ENCODE measurements at places on chromosomes 11 and 22. TPM values are rescaled to one million over a fixed set of nuclear protein-coding genes. Genes with fewer than 3 reads are reported as not detected.

The OR5D16 gene
- total RNA-seq = not detected

The SULT4A1 gene
- 0.34 TPM for total RNA-seq

The ZFP91 gene
- total RNA-seq = 45.9 TPM

The VSIG10L2 gene
- total RNA-seq = 2.0 TPM

The DRD4 gene
- total RNA-seq = not detected

The IGF2 gene
- 6.8 TPM for total RNA-seq

The AQP11 gene
- total RNA-seq = 0.55 TPM

The DEFB131B gene
- total RNA-seq = not detected

The TEX12 gene
- total RNA-seq = not detected

The LRRC55 gene
- total RNA-seq = 0.24 TPM

The ELFN2 gene
- total RNA-seq = 0.59 TPM

The MS4A7 gene
- 9.5 TPM for total RNA-seq

The APBB1 gene
- 18.3 TPM for total RNA-seq

The PHOX2A gene
- total RNA-seq = not detected

The LINC01488 gene
- not detected for total RNA-seq

The SMTNL1 gene
- total RNA-seq = not detected

GRCh38 chr11:31487848-31488247 is 21.6 kb downstream of the IMMP1L start:
- DNase-seq = no peak

- no peak for DNase-seq
Observed at GRCh38 chr11:76237914-76238313, 31.6 kb upstream of the WNT11 start.

DNA sequence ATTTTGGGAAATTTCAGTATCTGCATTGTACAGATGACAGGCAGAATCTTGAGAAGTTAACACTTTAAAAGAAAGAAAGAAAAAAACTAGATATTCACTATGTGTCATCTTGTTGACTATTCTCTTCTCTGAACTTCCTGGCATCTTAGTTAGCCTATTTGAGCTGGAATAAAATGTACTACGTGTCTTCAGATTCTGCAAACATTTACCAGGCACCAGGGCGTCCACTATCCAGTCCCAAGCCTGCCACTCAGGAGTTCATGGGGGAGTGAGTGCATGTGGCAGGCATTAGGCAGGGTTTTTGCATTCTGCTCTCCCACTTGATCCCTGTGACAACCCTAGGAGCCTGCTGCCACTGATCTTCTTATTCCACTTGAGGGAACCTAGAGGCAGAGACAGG is 25.0 kb downstream of the TIMP3 start:
- no peak for DNase-seq

DNA sequence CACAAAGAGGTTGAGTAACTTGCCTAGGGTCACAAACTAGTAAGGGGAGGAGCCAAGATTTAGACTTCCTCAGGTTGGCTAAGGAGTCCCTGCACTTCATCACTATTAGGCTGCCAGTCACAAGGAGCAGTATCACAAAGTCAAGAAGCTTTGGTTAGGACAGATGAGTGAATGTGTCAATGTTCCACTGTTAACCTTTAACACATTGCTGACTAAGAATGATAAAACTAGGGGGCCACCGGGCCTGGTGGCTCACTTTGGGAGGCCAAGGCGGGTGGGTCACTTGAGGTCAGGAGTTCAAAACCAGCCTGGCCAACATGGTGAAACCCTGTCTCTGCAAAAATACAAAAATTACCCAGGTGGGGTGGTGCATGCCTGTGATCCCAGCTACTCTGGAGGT is 32.0 kb downstream of the TMEM123 start:
- no peak for DNase-seq

- no peak for DNase-seq
Observed at GRCh38 chr11:1641096-1641495, 11.5 kb downstream of the KRTAP5-5 start.

- DNase-seq = peak; percentile 83
Observed at GRCh38 chr11:111602865-111603610, 789 bp downstream of the SIK2 start.

GRCh38 chr22:17906978-17907747 is 117.2 kb downstream of the MICAL3 start:
- DNase-seq = no peak

DNA sequence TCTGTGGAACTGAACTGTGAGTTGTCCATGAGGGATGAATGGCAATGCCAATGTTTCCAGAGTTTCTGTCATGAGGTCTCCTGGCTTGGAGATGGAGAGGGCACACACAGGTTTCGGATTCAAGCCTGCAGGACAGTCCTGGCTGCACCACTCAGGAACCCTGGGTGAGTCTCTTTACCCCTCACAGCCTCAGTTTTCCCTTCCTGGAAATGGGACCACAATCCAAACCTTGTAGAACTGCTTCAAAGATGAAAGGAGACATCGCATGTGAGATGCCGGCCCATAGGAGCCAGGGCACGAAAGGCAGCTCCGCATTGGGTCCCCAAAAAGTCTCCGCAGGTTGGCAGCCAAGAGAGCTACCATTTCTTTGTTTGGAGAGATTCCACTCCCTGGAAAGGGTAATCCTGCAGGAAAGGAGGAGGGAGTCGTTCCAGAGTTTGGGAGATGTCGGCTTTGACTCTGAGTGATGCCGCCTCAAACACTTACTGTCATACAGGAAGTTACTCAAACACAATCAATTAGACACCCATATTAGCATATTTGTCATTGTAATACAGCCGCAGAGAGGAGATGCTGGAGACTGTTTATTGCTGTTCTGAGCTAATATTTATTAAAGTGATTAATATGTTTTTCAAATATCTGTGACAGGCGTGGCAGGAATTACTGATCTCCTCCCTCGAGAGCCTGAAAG is 318.3 kb downstream of the MN1 start:
- no peak for DNase-seq

GRCh38 chr22:24155627-24156140 is 25.6 kb upstream of the SUSD2 start:
- DNase-seq = peak; percentile 86

DNA sequence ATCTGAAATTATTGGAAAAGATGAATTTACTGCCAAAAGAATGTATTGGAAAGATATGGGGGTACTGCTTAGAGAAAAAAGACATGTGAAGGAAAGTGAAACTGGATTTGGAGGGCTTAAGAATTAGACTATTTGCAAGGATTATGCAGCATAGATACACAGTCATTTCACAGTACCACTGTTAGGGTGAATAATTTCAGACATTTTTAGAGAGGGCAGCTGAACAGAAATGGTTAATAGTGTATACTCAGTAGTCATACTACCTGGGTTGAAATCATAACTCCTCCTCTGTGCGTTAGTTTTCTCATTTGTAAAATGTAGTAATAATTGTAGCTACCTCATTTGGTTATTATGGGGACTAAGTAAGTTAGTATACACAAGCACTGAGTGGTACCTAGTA is 33.0 kb downstream of the GAS2 start:
- DNase-seq = no peak

- no peak for DNase-seq
Observed at GRCh38 chr11:70944636-70945035, 307.7 kb downstream of the SHANK2 start.

DNA sequence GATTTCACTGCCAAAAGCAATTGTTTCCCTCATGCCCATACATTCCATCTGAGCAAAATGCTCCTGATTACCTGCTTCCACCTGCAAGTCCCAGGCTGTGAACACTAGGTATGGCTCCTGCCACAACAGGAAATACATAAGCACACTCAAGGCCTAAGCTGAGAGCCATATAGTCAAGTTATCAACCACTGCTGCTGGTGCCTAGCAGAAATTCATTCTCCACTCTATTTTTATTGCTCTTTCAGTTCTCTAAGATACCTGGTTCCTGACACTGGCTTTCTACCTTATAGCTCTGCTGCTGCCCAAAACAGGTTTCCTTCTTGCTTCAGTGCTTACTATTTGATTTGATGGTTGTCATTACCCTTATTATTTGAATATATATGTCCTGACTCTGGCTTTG is 31.6 kb downstream of the SLC36A4 start:
- no peak for DNase-seq

DNA sequence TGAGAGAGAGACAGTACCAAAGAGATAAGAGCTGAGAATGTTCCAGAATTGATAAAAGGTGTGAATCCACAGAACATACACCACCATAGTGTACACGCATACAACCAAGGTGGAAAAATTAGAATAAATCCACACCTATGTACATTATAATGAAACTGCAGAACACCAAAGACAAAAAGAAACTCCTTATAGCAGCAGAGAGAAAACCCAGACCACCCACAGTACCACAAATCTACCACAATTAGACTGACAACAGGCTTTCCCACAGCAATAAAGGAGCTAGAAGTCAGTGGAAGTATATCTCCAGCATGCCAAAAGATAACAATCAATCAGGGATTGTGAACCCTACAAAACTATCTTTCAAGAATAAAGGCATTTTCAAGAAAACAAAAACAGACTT is 31.8 kb downstream of the SCN4B start:
- DNase-seq = no peak

GRCh38 chr11:133559833-133560471 is 27.7 kb upstream of the OPCML start:
- DNase-seq = no peak

DNA sequence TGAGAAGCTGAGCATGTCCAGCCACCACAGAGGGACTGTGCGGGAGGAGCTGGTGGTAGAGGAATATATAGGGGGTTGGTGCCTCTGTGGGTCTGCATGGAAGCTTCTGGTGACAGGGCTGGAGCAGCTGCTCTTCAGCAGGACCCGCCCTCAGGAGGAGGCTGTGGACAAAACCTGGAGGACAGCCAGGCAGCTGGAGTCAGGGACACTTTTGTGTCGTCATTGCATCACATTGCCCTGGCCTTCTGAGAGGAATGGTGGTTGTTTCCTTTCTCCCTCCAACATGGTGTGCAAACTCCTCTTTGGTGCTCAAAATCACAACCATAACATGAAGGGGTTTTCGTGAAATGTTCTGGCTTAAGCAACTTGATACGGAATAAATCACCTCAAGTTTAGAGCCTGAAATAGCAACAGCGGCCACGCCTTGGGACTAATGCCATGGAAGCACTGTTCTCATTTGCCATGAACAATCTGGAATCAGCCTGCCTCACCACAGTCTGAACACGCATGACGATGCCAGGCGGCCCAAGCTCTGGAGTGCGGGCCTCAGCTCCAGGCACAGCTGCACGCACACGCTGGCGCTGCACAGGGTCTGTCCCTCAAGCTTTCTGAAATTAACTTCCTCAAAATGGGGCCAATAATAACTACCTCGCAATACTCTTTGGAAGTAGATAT is 17.1 kb upstream of the CSRP3 start:
- DNase-seq = no peak

GRCh38 chr11:70297341-70297740 is 26.9 kb downstream of the PPFIA1 start:
- no peak for DNase-seq

- no peak for DNase-seq
Observed at GRCh38 chr11:31419138-31419537, 49.5 kb downstream of the DNAJC24 start.

GRCh38 chr11:8370812-8371515 is 107.3 kb upstream of the LMO1 start:
- DNase-seq = no peak

GRCh38 chr11:86918973-86919372 is 36.2 kb downstream of the FZD4 start:
- DNase-seq = no peak

DNA sequence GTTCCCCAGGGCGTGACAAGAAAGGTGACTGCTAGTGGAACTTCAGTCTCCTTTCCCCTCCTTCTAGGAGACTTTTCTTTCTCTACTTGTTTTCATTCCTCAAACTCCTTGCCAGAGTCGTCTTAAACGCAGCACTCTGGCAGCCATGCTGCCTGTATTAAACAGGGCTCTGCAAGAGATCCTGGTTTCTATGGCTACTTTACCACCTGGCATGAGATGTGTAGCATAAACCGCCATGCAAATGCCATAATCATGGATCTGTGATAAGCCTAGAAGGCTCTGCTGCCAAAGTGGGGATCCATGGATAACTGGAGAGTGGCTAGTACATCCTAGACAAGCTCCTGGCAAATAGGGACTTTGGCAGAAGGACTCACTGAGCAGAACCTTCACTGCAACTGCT is 321.1 kb downstream of the CADM1 start:
- no peak for DNase-seq

GRCh38 chr11:15754221-15754620 is 602.1 kb downstream of the SOX6 start:
- DNase-seq = no peak

GRCh38 chr22:36384766-36385481 is 2.8 kb downstream of the MYH9 start:
- no peak for DNase-seq

GRCh38 chr22:23223569-23224317 is 43.4 kb downstream of the BCR start:
- no peak for DNase-seq

DNA sequence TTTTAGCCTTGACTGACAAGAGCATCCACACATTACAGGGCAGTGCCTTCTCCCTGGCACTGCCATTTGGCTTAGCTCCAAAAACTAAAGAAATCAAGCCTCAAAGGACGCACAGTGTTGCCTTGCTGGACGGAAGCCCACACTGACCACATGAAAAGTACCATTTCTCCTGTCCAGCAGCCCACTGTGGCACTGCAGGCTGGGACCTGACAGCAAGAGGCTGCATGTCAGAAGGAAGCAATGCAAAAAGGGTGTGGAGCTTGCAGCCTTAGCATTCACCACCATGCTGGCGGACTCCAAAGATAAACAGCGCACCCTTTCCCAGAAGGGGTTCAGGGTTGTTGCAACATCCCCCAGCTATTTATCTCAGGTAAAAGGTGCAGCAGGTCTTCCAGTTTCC is 109.3 kb upstream of the BMAL1 start:
- no peak for DNase-seq

DNA sequence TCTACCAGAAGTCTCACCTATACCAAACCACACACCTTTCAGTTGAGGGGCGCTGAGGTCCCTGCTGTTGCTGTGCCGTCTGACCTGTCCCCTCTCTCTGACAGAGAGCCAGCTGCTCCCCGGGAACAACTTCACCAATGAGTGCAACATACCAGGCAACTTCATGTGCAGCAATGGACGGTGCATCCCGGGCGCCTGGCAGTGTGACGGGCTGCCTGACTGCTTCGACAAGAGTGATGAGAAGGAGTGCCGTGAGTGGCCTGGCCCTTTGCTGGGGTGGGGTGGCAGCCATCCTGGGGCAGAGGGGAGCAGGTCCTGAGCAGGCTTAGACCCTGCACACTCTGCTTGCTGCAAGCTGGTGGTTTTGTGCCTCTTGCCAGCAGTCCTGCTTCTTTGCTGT is 92.1 kb downstream of the LDLRAD3 start:
- no peak for DNase-seq
